ENCODE measurements at places on chromosomes 6 and 20.

GRCh38 chr6:151286214-151286613 lies 46.4 kb downstream of the AKAP12 start:
- DNase-seq = no peak

GRCh38 chr6:66051812-66052211 lies 344.8 kb upstream of the EYS start:
- DNase-seq = no peak

DNA sequence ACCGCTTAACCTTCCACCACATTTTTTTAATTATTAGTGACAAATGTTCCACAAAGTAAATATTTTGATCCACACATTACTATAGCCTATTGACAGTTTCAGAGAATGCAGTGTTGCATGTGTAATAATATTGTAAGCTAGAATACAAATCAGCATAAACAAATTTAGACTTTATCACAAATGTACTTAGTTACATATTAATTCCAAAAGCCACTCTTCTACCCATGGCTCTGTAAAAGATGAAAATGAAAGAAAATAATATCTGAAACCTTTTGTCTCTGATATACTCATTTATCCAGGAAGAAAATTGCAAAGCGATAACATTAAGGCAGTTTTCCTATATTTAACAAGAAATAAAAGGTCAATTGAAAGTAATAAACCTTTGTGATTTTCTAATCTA lies 954.0 kb upstream of the MAN1A1 start:
- DNase-seq = no peak

- no peak for DNase-seq
Measured at GRCh38 chr6:71908162-71908765, 21.9 kb downstream of the RIMS1 start.

DNA sequence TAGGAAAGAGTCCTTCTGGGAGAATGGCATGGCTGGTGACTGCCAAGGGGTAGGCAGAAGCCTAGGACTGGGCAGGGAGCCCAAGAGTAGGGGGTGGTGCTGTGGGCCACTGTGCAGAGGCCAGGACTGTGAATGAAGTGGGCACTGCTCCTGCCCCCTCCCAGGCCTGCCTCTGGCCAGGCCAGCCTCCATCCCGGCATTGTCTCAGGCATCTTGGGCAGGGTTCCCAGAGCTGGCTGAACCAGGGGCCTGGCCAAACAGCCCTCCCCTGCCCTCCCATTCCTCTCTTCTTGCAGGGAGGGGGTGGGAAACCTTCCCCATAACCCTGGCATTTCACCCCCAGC lies 81.6 kb downstream of the MRPL14 start:
- no peak for DNase-seq

- DNase-seq = no peak
Measured at GRCh38 chr20:47815866-47816265, 30.6 kb upstream of the SULF2 start.

DNA sequence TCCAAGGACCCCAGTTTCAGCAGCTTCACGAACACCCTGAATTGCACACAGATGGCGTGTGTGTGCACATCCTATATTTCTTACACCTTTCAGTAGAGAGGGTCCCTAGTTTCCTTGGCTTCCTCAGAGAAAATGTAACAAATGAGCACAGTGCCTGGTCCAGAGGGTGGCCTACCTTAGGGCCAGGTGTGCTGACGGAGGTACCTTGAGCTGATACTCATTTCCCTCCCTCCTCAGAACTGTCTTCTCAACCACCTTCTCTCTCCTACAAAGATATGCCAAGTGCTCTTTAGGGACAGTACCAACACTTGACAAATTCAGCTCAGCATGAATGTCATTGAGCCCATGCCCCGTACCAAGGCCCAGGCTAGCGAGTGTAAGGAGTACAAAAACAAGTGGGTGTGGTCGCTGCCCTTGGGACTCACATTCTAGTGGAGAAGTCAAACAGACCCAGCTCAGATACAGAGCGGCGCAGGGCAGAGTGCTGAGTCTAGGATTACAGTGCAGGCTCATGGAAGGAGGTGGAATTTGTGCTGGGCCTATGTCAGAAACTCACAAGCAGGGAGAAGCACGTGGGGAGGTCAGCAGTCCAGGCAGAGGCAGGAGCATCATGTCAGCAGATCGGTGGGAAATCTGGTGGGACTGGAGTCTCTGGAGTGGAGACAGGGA lies 9.6 kb upstream of the BPHL start:
- DNase-seq = no peak

DNA sequence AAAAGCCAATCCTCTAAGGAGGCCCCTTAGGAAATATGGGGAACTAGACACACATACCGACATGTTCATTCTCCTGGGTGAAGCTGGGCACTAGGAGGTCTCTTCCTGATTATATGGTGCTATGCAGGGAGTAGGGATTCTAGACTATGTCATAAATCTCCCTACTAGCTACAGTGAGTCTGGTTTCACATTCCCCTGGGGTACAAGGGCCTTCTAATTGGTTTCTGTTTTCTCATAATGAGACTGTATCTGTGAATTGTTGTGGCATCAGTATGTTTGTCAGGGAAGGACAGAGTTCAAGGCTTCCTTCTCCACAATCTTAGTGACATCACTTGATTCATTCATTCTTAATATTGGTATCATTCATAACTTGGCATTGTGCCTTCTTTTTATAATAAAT lies 103.5 kb downstream of the TINAG start:
- no peak for DNase-seq

GRCh38 chr20:38392356-38392755 lies 42.8 kb downstream of the SNHG17 start:
- DNase-seq = no peak

GRCh38 chr6:90227673-90228072 lies 69.0 kb downstream of the BACH2 start:
- no peak for DNase-seq

- DNase-seq = no peak
Measured at GRCh38 chr6:56727097-56727850, 84.6 kb upstream of the DST start.

DNA sequence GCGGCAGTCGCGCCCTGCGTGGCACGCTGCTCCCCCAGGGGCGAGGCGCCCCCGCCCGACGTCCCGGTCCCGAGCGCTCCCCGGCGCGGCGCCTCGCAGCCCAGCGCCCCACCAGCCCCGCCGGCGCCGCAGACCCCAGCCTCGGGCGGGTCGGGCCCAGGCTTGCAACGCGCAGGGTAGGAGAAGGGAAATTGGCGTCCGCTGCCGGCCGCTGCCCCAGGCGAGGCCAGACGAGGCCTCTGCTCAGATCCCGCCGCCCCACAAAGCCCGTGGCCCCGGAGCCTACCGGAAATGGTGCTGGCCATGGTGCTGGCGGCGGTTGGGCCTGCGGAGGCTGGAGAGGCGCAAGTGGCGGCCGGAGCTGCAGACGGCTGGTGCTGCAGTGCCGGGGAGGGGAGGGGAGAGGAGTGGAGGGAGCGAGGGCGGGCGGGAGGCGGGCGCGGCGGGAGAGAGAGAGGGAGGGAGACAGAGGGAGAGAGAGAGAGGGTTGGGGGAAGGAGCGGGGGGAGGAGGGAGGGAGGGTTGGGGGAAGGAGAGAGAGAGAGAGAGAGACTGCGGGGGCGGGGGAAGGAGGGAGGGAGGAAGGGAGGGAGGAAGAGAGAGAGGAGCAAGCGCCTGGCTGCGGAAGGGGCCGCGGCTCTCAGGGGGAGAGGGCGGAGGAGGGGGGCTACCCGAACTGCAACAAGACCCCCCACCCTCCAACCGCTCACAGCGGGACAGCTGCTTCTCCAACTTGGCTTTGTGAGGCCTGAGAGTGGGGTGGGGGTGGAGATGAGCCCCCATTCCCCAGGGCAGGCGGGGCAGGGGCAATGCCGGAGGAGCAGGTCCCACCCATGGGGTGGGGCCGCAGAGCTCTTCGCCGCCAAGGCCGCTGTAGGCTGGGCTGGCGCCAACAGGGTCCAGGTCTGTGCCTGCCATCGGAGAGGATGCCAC lies at the start of gene STMN3:
Gene STMN3 (minus strand): TSS at position 384 of the 933 bp plus-strand sequence. CDS start 79 bp downstream, at position 305.
- peak; percentile 59 for DNase-seq

DNA sequence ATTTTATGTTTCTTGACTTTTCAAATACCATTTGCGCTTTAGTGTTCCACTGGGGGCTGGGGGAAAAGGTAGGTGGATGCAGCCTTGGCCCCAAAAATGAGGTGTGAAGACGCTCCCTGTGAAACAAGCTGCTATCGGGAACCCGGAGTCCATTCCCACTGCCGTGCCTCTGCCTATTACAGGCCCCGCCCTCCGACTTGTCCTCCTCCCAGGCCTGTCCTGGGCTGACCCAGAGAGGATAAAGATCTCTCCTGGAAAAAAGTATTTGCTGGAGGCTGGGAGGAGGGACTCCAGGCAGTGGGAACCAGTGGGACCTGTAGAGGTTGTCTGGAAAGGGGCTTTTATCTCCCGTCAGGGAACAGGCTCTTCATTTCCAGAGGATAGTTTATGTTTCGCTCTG lies 215.0 kb downstream of the SLC24A3 start:
- DNase-seq = no peak

GRCh38 chr6:23228439-23229024 lies 659.2 kb downstream of the HDGFL1 start:
- DNase-seq = no peak

GRCh38 chr6:149035766-149036165 lies 281.7 kb upstream of the TAB2 start:
- DNase-seq = no peak

GRCh38 chr6:124546601-124547000 lies 415.6 kb upstream of the RNF217 start:
- no peak for DNase-seq

GRCh38 chr6:147227770-147228320 lies 23.6 kb downstream of the STXBP5 start:
- DNase-seq = no peak

DNA sequence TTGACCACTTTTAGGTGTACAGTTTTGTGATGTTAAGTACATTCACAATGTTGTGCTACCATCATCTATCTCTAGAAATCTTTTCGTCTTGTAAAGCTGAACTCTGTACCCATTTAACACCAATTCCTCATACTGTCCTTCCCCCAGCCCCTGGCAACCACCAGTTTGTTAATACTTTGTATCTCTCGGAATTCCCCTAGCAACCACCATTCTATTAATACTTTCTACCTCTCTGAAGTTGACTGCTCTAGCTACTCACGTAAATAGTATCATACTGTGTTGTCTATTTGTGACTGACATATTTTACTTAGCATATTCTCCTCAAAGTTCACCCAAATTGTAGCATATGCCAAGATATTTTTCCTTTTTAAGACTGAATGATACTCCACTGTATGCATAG lies 82.3 kb upstream of the CLDN20 start:
- no peak for DNase-seq

GRCh38 chr6:145647602-145648001 lies 87.7 kb downstream of the EPM2A start:
- no peak for DNase-seq

DNA sequence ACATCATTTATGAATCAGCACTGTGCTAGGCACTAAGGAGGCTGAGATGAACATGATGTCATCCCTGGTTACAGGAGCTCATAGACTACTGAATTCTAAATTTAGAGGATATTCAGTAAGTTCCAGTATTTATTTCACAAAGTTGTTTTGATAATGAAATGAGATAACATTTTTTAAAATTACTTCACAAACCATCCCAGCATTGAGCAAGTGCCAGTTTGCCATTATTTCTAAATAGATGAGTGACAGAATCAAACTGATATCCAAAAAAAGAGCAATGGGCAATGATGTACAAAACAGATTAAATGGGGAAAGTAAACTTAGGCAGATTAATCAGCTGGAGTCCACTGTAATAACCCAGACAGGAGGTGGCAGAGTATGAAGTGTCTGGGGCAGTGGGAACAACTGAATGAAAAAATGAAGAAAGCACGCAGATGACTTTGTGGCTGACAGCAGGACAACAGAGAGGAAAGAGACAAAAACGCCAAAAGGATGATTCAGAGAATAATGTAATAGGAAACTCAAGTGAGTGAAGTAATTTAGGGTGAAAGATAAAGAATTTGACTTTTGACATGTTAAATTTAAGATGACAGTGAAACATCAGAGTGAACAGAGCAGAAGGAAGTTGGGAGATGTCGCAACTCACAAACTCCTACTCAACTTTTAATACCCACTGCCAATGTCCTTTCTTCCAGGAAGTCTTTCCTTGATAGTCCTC lies 70.2 kb downstream of the RCAN2 start:
- DNase-seq = no peak

- DNase-seq = no peak
Measured at GRCh38 chr20:62707276-62707920, 1.2 kb upstream of the NTSR1 start.

DNA sequence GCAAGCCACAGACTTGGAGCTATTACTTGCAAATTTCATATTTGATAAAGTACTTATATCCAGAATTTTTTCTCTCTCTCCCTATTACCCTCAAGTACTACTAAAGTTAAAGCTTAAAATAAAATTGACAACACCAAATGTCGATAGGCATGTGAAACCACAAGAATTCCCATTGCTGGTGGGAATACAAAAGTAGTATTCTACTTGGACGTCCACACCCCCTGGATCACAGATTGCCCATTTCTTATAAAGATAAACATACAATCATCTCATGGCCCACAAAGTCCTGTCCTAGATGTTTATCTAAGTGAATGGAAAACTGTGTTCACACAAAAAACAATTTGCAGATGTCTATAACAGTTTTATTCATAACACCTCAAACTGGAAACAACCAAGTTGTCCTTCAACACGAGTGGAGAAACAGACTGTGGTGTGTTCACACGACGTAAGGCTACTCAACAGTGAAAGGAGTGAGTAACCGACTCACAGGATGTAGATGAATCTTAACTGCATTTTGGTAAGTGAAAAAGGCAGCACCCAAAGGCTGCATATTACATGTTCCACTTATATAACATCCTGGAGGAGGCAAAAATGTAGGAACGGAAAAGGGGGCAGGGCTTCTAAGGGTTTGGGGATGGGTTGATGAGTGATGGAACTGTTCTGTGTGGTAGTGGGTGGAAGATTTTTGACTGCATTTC lies 297.4 kb downstream of the THBS2 start:
- DNase-seq = no peak

GRCh38 chr6:18293076-18293904 lies 29.0 kb upstream of the DEK start:
- no peak for DNase-seq

- DNase-seq = no peak
Measured at GRCh38 chr6:33962246-33963027, 158.6 kb upstream of the MLN start.

DNA sequence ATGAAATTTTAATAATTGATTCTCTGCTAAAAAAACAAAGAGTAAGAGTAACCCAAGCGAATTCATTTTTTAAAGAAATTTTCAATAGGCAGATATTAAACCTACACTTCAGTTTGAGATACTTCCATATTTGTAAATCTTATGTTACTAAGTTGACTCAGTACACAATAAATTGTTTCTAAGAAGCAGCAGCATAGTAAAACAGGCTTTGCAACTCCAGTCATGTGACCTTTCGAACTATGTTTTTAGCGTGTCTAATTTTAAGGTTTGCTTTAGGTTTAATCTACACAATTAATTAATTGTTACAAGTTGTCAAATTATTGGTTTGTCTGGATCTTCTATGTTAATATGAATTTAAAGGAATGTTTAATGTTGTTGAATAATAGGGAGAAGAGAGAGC lies 708.9 kb upstream of the CITED2 start:
- DNase-seq = no peak

DNA sequence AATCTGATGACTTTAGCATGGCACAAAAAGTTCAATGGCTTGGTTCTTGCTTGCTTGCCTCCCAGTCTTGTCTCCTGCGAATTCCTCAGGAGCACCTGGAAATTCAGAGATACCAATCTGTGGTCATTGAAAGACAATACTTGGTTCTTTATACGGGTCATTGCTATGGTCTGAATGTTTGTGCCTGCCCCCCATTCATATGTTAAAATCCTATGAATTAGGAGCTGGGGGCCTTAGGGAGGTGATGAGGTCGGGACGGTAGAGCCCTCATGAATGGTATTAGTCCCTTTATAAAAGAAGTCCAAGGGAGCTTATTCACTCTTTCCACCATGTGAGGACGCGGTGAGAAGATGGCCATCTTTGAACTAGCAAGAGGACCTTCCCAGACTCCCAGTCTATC lies 721.8 kb downstream of the UTRN start:
- no peak for DNase-seq
